ENCODE measurements at places on chromosomes 3 and 15.

DNA sequence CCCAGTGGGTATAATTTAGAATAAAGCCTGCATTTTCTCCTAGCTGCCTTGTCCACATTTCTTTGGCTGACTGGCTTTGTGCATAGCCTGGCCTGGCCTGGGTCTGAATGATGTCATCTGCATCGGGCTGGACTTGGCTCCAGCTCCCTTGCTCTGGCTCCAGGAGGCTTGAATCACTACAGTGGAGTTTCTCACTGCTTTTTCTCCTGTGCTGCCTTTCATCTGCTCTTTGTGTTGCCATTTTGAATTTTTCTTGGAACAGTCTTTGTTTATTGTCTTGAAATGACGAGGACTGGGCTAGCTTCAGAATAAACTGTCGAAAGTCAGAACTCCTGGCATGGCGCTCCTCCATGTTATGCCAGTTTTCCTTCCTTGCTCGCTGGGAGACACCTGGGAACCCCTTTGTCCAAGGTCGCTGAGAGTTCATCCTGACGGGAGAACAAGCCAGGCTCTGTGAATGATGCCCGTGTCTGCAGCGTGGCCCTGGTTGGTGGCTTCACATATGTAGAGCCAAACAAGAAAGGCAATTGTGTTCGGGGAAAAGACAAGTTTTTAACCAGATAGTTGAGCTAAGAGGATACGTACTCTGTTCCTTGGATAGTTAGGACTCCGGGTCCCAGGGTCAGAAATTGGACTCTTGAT, 258.9 kb downstream of the PDZRN3 start:
- DNase-seq: peak; percentile 35

GRCh38 chr15:68426116-68426515, 5.8 kb downstream of the ITGA11 start:
- no peak for DNase-seq

GRCh38 chr3:73449774-73450173, 175.0 kb downstream of the PDZRN3 start:
- no peak for DNase-seq

- peak; percentile 72 for DNase-seq
Observed at GRCh38 chr15:80780416-80781221, 1.4 kb downstream of the CEMIP start.

DNA sequence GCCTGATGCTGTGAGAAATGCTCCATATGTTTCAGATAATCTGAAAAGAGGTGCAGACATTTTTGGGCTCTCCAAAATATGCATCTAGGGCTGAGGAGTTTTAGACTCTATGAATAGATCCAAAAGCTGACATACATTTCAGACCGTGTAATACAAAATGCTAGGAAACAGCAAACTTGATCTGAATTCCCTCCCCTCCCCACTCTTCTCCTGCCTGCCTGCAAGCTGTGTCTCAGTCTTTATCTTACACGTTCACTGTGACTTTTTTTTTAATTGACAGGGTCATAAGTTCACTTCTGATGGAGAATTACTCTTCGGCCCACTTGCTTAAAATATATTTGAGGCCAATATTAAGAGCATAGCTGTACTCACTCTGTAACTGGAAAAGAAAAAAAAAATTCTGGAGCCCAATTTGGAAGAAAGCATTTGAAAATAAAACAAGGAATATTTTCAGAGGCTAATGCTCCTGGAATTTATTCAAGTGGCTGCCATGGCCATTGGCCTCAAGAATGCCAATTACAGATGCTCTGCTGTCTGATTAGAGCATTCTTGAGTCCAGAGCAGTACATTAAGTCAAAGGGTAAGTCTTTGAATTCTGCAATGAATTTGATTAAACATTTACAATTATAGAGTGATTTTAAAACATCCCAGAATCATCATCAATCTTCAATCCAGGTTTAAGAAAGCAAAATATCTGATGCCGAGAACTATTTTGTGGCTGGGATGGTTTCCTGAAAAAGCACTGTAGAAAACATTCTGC, 146.2 kb upstream of the SEMA6D start:
- no peak for DNase-seq

DNA sequence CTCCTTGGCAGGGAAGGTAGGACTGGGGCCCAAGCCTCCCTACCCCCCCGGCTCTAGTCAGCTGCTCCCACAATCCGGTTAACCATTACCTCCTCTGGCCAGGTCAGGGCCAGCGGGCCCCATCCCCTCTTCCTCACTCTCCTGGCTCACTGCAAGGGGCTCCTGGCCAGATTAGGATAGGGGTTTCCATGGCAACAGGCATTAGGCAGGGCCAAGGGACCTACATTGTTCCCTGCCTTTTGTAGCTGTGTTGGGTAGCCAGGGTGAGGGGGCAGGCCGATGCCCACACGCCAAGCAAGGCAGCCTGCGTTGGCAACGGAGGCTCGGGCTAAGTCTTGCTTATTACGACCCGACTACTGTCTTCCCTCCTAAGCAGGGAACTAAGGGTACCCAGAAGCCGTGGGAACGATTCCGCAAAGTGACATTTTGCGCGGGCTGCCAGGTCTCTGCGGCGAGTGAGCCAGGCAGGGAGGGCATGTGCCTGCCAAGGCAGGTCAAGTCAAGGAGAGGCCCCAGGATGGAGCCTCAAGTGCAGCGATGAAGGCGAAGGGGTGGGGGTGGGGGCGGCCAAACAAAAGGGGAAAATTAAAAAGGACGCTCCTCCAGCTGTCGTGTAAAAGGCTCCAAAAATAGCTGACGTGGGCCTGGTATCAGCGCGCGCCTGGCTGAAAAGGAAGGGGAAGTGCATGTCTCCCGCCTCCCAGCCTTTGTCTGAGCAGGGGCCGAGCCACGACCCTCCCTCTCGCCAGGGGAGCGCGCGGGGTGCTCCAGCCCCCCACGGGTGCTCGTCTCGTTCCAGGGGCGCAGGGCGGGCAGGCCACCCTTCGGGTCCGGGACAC, 919 bp downstream of the IDH2 start:
- DNase-seq: peak; percentile 58

- DNase-seq: no peak
Observed at GRCh38 chr3:102156426-102156825, 278.4 kb upstream of the ZPLD1 start.

DNA sequence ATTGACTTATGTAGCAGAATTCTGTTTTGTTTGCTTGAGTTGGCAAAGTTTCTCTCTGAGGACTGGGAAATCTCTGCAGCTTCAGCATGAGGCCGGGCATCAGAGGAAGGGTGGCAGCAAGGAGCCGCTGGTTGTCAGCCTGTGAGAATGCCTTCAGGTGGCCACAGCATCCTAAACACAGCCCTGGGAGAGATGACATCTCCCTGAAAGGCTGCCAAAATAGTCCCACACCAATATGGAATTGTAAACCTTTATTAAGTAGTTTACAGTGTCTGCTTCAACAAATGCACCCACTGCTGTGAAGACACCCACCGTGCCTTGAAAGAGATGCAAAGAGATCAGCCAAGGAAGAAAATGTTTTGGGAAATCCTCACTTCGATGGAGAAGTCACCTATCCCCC, 609.7 kb upstream of the ARRDC4 start:
- no peak for DNase-seq

DNA sequence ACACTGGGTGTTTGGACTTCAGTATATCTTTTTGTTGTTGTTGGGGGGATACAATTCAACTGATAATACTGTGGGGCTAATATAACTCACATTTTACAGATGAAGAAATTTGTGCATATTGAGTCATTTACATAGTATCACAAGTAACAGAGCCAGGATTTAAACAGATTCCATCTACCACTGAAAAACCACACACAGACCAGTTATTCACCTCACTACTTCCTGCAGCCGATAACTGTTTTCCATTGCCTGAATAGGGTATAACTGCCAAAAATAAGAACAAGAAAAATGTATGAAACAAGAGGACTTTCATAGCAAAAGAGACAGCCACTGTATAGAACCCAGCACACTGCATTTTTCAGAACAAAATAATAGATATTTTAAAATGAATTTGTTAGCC, 215.8 kb upstream of the CNTN6 start:
- DNase-seq: no peak

- DNase-seq: no peak
Observed at GRCh38 chr15:22236469-22236868, 156.1 kb downstream of the OR4M2 start.

GRCh38 chr15:91924837-91925495, 71.5 kb downstream of the SLCO3A1 start:
- peak; percentile 64 for DNase-seq

- DNase-seq: no peak
Observed at GRCh38 chr15:93862791-93863190, 368.6 kb upstream of the MCTP2 start.

GRCh38 chr3:171591070-171591469, 130.9 kb upstream of the TNIK start:
- DNase-seq: no peak

GRCh38 chr3:188310270-188310710, 156.3 kb downstream of the LPP start:
- DNase-seq: no peak

DNA sequence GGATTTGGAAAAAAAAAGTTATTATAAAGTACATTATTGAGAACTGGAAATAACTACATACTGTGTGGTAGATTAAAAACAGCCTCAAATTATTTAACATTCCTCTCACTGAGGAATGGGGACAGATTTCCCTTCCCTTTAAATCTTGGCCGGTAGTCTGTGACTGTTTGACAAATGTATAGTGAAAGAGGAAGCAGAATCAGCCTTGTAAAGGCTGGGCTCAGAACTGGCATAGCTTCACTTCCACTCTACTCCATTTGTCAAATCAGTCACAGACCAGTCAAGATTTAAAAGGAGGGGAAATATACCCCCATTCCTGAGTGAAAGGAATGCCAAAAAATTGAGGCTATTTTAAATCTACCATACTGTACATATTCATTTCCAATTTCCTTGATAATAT, 18.2 kb upstream of the B4GALT4 start:
- no peak for DNase-seq

GRCh38 chr15:73965094-73965757, 26.9 kb downstream of the STOML1 start:
- no peak for DNase-seq

DNA sequence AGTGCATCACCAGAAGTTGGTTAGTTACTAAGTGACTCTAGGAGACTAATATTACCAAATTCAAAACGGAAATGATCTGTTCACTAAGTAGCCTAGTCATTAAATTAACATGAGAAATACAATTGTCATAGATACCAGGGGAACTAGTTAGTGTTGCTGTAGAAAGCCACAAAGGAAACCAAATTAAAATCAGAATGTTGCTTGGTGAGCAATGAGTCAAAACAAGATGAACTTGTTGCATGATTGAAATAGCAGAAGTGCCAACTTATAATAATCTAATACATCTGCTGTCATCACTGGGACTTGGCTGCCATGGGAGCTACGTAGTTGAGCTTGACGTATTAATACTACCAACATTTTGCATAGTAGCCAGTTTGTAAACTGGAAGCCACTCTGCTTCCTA, 458.1 kb downstream of the DIPK2A start:
- no peak for DNase-seq

DNA sequence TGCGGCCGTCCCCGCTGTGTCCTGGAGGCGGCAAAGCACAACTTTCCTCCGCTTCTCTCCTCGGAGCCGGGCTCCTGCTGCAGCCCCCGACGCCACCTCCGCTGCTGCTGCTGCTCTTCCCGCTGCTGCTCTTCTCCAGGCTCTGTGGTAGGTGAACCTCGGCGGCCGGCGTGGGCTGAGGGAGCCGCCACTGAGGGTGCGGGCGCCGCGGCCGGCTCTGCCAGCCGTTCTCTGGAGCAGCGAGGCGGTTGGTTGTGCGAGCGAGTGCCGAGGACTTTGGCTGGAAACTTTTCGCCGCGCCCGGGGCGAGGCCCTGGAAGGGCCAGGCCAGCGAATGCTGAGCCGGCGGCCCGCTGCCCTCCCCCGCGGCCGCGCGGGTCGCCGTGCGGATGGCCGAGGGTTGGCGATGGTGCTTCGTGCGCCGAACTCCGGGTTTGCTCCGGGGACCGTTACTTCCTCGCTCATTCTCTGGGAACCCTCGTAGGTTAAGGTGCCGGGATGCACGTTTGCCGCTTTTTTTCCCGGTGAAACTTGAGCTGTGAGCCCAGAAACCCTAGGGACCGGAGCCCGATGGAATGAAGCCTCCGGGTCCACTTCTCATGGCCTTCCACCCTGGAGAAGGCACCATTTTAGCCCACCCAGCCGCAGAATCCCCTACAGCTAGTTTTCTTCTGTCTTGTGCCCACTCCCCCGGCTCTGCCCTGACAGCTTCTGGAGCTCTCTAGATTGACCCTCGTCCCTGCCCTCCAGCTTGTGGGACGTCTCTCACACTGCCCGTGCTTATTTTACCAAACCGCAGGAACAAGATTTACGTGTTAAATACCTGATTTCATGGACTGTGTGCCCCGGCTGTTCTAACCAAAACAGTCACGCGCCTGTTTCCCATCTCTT, 660 bp downstream of the NECTIN3 start:
- DNase-seq: peak; percentile 48

DNA sequence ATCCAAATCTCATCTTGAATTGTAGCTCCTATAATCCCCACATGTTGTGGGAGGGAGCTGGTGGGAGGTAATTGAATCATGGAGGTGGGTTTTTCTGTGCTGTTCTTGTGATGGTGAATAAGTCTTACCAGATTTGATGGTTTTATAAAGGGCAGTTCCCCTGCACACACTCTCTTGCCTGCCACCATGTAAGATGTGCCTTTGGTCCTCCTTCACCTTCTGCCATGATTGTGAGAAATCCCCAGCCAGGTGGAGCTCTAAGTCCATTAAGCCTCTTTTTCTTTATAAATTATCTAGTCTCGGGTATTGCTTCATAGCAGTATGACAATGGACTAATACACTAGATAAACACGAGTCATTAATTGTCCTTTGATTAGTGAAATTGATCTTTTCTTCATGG, 214.5 kb upstream of the CFAP20DC start:
- DNase-seq: no peak

GRCh38 chr15:26314577-26314976, 451.4 kb upstream of the ATP10A start:
- no peak for DNase-seq

GRCh38 chr15:46080016-46080415, 445.2 kb downstream of the SQOR start:
- DNase-seq: no peak

DNA sequence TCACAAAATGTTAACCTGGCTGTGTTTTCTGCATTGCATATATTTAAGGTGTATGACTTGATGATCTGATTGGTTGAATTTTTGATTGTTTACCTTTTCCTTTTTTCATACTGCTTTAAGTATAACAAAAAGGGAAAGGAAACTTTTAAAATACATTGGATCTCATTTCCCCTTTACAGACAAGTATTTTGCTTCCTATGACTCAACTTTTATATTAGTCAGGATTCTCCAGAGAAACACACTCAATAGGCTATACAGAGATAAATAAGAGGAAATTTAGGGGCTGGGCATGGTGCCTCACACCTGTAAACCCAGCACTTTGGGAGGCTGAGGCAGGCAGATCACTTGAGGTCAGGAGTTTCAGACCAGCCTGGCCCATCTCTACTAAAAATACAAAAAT, 205.8 kb downstream of the TJP1 start:
- DNase-seq: no peak

DNA sequence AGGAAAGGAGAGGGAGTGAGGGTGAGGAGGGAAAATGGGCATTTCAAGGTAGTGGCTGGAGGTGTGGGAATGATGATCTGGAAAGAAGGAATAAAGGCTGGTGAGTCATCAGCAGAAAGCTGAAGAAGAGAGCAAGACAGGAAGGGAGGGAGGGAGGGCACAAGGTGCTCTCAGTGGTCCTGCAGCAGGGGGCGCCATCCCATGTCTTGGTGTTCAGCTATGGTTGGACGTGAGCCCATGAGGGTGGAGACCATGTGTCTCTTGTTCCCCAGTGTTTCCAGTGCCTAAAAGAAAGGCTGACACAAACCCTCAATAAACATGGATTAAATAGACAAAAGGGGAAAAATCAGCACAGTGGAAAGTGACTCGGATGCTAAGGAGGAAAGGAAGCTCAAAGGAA, 228.5 kb downstream of the NTRK3 start:
- DNase-seq: no peak

Data from colonic mucosa (tissue), 4 donors.